Progenitor cell of endocrine pancreas (in vitro differentiated cells): ENCODE measurements at places on chromosomes 5 and 9.

- no peak for DNase-seq
Observed at GRCh38 chr5:14882658-14883580, 11.3 kb upstream of the ANKH start.

DNA sequence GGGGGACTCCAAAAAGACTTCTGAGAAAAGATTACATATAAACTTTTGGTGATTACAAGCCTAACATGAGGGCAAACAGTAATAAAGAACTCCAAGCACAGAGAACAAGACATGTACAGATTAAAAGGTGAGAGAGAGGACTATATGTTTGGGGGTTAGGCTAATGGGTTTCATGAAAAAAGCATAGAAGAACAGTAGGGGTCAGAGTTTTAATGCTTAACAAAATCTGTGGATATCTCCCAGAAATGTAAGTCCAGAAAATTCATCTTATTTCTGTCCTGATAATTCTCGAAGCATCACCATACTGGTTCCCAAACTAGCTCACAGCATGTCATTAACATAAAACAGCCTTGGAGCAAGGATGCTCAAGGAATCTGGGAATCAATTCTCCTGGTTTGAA lies 137.2 kb downstream of the ARRDC3 start:
- no peak for DNase-seq

- DNase-seq = no peak
Observed at GRCh38 chr5:68846828-68847227, 247.0 kb upstream of the SLC30A5 start.

DNA sequence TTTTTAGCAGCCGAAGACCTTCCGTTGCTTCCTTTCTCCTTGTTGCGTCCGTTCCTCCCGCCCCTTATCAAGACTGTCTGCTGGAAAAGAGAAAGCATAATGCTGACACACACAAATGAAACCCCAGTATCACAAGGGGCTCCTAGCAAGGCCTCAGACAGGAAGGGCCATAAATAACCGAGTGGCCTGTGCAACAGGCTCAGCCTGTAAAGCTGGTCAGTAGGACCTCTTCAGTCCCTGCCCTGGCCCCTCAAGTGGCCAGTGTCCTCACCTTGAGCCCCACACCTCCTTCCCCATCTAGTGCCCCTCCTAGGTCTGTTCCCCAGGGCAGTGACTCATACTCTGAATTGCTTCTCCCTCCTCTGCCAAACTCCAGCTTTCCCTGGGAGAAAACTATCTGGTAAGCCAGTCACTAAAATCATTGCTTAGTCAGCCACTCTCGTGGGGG lies 174.6 kb upstream of the IL12B start:
- no peak for DNase-seq

- no peak for DNase-seq
Observed at GRCh38 chr5:153372425-153373129, 117.9 kb upstream of the GRIA1 start.

DNA sequence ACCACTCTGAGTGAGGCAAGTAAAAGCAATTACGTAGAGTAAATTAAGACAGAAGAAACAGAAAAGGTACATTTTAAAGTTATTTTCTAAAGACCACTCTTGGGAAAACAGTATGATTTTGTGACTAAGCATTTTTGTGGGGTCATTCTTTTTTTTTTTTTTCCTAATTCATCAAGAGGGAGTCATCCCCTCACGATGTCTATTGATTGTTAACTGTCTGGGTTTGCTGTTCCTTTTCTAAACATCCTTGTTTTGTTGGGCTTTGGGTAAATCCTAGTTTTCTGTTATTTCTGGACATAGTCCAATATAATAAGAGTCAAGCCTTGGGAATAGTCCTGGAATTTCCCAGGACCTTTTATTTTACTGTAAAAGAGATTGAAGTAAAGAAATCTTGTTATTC lies 63.8 kb downstream of the ANKRD55 start:
- no peak for DNase-seq

DNA sequence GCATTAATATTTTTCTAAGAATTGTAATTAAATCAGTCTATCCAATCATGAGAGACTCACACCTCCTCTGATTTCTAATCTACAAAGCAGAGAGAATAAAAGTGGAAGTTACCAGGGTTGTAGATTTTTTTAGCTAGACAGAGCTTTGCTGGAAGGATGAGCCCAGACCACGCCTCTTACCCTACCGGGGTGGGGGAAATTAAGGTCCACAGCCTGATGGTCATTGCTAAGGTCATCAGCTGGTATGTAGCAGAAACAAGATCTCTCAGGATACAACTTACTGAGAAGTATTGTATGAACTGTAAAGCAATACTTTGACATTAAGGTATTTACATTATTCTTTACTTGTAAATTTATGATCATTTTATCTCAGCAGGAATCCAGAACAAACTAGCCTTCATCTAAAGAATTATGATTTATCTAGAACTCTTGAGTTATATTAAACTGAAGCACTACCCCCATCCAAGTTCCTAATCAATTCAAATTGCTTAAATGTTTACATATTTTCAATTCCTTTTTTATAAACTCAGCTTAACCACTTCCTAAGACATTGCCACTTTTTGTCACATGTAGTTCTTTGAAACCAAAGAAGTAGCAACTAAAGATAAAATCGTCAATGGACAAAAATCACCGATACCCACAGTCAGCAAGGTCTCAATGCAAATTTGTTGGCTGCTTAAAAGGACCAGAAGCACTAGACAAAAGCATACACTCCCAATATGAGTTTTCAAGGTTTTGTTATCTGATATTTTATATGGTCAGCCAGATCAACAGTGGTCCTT lies 225.8 kb upstream of the DAPK1 start:
- DNase-seq = no peak

GRCh38 chr5:34604119-34604675 lies 51.9 kb upstream of the RAI14 start:
- no peak for DNase-seq

DNA sequence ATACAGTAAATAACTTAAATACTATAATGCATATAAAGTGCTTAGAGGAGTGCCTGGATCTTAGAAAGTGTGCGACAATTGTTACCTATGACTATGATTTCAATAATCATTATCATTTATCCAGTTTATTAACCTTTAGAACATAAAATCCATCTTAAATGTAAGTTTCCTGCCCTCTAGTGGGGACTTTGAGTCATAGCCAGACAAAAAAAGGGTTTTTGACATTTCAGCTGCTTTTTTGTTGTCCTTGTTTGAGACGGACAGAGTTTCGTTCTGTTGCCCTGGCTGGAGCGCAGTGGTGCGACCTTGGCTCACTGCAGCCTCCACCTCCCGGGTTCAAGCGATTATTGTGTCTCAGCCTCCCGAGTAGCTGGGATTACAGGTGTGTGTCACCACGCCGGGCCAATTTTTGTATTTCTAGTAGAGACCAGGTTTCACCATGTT lies 9.7 kb upstream of the C9orf152 start:
- no peak for DNase-seq

DNA sequence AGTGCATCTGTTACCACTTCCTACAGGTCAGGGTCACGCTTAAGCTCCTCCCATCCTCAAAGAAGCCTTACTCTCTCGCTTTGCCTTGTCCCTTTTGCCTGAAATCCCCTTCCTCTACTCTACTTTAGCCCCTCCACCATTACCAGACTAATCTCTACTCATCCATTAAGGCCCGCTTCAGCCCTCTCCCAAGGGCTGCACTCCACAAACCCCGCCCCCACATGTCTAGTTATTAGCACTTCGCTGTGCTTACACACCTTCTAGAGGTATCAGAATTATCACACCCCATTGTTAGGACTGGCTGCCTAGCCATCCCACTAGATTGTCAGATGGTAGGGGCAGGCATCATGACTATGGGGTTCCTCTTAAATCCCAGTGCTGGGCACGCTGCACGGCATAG lies 565.7 kb upstream of the WWC1 start:
- no peak for DNase-seq

- DNase-seq = no peak
Observed at GRCh38 chr5:64532212-64532611, 26.4 kb downstream of the RGS7BP start.

DNA sequence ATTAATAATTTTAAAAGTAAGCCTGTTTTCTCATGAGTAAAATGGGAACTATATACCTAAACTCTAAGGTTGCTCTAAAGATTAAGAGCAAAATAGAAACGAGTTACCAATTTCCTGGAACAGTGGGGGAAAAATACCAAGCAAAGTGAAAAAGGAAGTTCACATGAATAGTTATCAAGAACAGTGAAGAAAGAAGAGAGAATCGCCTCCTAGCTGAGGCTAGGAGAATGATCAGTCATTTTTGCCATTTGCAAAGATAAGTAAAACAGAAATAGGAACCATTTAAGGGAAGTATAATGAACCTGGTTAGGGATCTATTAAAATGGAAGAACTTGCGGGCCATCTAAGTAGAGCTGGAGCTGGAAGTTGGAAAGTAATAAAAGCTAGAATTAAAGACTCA lies 50.7 kb downstream of the P4HA2 start:
- no peak for DNase-seq

GRCh38 chr5:137954131-137954879 lies 65.0 kb downstream of the PKD2L2 start:
- no peak for DNase-seq
